ENCODE measurements at places on chromosomes 12 and 14.

- H3K4me3 ChIP-seq = no peak overlapping the region
- no peaks in the 10 kb centered on the region for H3K36me3 ChIP-seq
- DNase-seq = no peak
- H3K27me3 ChIP-seq = no peaks in the 10 kb centered on the region
Observed at GRCh38 chr12:53560351-53560750, 53.1 kb upstream of the NPFF start.

- no peaks in the 10 kb centered on the region for H3K27me3 ChIP-seq
- no peaks in the 10 kb centered on the region for H3K4me1 ChIP-seq
- no peak overlapping the region for H3K4me3 ChIP-seq
- no peak overlapping the region for H3K27ac ChIP-seq
- DNase-seq = no peak
Observed at GRCh38 chr12:45427042-45427441, 211.1 kb downstream of the ANO6 start.

- no peaks in the 10 kb centered on the region for H3K4me1 ChIP-seq
- DNase-seq = no peak
- no peak overlapping the region for H3K27ac ChIP-seq
- no peaks in the 10 kb centered on the region for H3K27me3 ChIP-seq
Observed at GRCh38 chr12:99619389-99620158, 28.0 kb upstream of the GARIN6 start.

DNA sequence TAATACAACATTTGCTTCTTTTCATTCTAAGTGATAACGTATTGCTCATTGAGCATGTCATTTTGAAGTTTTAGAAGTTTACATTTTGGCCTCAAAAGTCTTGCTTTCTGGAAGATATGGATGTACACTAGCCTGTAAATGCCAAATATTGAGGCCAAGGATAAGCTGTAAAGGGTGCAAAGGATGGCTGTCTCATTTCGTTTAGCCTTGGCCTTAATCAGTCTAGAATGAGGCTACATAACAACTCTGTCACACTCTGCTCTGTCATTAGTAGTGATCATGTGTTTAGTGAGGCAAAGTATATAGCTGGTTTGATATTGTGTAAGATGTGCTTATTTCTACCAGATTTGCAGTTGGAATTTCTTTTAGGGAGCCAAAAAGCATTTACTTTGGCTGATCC, 344.5 kb downstream of the TMTC2 start:
- no peaks in the 10 kb centered on the region for H3K27me3 ChIP-seq
- H3K36me3 ChIP-seq = no peaks in the 10 kb centered on the region
- no peak overlapping the region for H3K27ac ChIP-seq
- no peak for DNase-seq
- H3K4me1 ChIP-seq = no peaks in the 10 kb centered on the region
- H3K4me3 ChIP-seq = no peak overlapping the region

DNA sequence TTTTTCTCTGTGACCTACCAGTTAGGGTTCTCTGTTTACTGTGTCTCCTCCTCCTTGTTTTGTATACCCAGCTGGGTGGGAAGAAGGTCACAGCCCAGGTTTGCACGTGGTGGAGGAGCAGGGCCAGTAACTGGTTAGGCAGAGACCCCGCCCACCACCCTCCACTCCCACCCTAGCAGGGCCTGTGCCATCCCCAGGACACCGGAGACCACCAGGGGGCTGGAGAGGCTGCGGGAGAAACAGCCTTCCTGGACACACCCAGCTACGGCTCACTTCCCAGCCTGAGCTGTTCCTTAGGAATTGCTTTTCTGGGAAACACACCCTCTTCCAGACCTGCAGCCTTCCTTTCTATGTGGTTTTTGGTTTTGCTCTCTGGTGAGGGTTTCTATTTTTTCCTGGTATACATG, 21.1 kb downstream of the BDKRB2 start:
- no peak for DNase-seq
- H3K27me3 ChIP-seq = no peaks in the 10 kb centered on the region
- no peak overlapping the region for H3K27ac ChIP-seq

GRCh38 chr14:89299587-89299986, 117.4 kb downstream of the FOXN3 start:
- H3K27ac ChIP-seq = no peak overlapping the region
- H3K4me3 ChIP-seq = no peak overlapping the region
- no peak for DNase-seq
- H3K36me3 ChIP-seq = peaks cover 3% of the 10 kb centered on the region
- H3K4me1 ChIP-seq = peaks cover 2% of the 10 kb centered on the region
- H3K27me3 ChIP-seq = no peaks in the 10 kb centered on the region

DNA sequence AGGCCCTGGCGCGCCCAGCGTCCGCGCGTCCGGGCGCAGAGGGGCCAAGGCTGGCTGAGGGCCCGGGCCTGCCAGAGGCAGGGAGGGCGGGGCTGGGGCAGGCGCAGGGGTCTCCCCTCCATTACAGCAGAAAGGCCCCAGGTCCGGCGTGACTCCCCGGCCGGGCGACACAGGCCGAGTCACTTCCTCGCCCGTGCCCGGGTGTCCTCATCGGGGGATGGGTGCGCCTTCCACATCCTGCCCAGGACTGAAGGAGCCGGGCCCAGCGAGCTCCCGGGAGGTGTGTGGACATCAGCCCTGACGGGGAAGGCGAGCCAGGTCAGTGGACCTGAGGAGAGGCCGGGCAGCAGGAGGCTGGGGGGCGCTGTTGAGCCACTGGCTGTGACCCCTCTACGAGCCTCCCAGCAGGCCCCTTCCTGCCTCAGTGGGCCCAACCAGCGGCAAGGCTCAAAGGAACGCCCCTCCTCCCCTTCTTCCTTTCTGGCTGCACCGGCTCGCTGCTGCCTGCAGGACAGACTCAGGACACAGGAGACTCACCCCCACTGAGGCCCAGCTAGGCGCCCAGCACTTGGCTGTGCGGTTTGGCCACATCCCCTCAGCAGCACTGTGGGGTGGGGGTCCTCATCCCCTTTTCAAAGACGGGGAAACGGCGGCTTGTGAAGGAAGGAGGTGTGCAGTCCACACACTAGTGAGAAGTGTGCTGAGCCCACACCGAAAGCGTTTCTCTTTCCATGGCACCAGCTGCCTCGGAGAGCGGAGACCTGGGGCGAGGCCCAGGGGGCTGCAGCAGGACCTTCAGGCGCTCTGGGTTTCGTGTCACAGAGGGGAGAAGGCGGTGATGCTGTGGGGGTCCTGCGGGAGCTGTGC, 606 bp downstream of the TNFAIP2 start:
- no peaks in the 10 kb centered on the region for H3K36me3 ChIP-seq
- DNase-seq = no peak
- H3K27ac ChIP-seq = no peak overlapping the region
- no peaks in the 10 kb centered on the region for H3K4me1 ChIP-seq
